ENCODE measurements at places on chromosomes 2 and 18.

GRCh38 chr2:13616059-13616458, 899.3 kb downstream of the TRIB2 start:
- no peak for DNase-seq

GRCh38 chr18:44035554-44035953, 645.1 kb upstream of the SETBP1 start:
- DNase-seq, result no peak

GRCh38 chr18:7974200-7974874, 407.2 kb downstream of the PTPRM start:
- DNase-seq, result no peak

DNA sequence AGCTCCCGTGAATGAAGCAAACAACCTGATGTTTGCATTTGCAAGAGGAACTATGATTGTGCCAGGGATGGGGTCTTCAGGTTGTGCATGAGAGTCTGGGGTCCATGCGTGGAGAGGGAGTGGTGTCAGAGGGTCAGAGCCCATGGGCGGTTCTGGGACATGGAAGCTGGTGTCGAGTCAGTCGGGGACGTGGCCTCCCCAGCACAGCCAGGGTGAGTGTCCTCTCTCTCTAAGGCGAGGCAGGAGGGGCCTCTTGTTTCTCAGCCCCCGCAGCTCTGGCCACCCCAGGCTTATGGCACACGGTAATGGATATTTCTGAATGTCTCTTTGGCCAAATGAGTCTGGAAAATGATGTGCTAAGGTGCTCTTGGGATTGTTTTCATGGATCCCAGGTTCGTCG, 118.6 kb downstream of the RTP5 start:
- no peak for DNase-seq

DNA sequence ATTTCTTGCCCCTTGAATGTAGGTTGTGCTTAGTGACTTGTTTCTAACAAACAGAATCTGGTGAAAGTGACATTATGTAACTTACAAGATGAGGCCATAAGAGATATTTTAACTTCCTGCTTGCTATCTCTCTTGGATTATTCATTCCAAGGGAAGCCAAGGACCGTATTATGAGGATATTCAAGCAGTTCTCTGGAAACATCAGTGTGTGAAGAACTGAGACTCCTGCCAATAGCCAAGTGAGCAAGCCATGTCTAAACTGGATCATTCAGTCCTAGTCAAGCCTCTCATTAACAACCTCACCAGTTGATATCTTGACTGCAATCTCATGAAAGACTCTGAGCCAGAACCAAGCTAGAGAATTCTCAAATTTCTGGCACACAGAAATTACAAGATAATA, 765.1 kb upstream of the SLC8A1 start:
- DNase-seq, result no peak

DNA sequence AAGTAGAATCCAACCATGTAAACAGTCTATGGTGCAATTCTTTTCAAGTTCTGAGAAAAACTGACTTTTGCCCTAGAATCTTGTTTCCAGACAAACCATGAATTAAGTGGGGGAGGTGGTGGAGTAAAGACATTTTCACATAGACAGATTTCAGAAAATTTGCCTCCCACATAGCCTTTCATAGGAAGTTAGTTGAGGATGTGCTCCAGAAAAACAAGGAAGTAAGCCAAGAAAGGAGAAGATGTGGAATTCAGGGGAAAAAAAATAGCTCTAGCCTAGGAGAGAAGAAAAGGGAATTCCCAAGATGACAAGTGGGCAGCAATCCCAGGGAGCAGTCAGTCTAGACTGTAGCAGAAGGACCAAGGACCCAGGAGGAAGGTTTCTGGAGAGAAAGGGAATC, 17.4 kb downstream of the RUFY4 start:
- no peak for DNase-seq

GRCh38 chr2:30208453-30208852, 22.9 kb upstream of the LBH start:
- peak; percentile 93 for DNase-seq

DNA sequence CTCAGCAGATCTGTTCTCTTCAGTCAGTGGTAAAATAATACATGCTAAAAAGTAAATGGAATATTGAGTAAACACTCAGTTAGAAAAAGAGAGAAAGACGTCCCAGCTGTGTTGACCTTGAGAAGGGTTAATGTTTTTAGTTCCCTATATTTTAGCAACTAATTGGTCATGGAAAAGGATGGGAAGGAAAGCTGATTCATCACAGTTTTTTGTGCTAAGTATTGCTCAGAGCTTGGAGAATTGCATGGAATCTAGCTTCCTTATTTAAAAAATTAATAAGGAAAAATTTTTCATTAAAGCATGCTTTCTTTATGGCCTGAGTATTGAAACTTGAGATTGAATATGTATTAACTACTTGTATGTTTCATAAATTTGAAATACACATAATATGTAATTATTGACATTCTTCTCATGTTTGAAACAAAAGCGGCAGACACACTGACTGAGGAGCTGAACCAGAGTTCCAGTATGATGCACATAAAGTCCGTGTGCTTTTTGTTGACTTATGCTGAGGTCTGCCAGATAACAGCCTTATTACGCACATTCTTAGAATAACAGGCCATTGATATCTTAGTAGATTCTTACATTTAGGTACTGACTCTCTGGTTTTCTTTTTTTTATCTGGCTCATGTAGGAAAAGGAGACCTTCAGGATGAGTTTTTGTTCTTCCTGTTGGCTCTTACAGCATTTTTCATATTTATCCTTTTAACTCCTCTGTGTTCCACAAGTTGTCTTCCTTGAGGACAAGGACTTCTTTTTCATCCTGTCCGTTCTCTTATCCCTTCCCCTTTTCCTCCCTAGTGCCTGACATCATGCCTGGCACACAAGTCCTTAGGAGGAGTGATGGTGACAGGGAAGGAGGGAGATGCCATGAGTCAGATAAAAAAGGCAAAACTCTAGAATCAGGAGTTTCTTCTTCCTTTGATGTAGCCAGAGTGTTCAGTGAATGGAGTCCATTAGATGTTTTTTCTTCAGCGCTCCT, 194.1 kb downstream of the PTPRM start:
- DNase-seq, result peak; percentile 13

GRCh38 chr2:235112365-235112764, 160.5 kb downstream of the SH3BP4 start:
- no peak for DNase-seq

DNA sequence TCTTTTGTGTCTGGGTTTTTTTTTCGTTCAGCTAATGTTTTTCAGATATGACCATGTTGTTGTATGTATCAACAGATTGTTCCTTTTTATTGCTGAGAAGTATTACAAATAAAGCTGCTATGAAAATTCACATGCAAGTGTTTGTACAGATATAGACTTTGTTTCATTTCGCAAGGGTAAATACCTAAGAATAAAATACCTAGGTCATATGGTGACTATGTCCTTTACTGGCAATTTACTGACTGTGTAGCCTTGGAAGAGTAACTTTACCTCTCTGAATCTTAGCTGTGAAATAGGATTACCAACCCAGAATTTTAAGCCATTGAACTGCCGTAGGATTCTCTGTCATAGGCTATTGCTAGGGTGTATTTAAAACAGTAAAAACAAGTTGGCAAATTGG, 19.0 kb upstream of the DNAH6 start:
- DNase-seq, result no peak

GRCh38 chr2:170842785-170843184, 26.1 kb downstream of the GAD1 start:
- no peak for DNase-seq

- no peak for DNase-seq
Measured at GRCh38 chr2:177051278-177051677, 161.3 kb upstream of the HNRNPA3 start.

- DNase-seq, result peak; percentile 87
Measured at GRCh38 chr18:51621113-51621863, 423.8 kb upstream of the MEX3C start.

DNA sequence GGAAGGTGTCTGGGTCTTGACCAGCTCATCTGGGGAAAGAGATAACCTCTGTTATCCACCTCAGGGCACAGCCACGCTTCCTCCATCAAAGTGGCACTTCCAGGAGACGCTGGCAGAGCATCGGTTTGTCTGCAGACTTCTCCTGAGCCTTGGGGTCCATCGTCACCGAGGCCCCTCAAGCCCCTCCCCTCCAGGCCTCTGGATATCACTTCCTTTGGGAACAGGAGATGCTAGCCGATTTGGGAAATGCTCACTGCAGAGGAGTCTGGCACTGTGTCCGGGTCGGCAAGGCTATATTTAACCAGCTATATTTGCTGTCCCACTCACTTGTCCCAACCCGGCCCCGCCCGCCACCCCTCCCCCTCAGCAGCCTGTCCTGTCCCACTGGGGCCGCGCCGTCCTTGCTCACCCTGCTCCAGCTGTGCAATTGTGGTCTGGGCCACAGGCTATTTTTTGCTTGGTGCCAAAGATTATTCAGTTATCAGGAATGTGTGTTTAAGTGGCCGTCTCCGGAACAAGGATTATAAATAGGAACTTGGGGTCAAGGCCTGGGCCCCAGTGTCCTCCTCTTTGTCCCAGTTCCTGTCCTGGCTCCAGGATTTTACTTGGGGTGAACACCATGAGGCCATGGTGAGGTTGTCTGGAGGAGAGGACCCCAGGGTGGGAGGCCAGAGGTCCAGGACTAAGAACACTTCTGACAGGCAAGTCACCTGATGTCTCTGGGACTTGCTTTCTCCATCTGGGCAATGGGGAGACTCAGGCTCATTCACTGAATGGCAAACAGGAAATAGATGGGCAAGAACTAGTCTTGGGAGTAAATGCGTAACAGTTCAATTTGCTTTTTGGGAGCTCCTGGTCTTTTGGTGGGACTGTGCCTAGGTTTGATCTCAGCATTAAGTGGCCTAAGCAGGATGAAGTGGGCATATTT, 263.6 kb downstream of the DYSF start:
- DNase-seq, result no peak

DNA sequence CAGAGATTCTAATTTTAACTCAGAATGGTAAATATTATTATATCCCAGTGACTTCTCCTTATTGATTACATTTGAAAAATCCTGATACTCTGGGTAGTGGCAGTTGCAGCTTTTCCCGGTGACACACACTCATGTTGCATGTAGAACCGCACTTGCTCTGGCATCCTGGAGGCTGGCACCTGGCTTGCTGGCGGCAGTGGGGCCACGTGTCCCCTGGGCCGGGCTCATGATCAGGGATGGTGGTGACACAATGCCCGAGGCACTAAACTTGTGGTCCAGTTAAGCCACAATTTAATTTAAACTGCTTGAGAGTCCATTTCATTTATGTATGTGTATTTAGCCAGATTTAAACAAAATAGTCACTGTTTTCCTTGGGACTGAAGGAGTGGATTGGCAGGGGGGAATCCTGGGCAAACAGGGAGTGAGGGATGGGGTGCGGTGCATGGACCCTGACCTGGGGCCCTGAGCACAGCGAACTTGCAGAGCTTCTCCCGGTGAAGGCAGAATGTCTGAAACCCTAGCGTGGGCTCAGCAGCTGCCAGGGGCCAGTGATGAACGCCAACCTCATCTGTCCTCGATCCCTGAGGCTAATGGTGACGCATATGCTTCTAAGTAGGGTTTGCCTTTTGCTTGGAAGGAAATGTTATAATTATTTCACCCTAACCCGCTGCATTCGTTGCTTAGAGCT, 50.0 kb downstream of the KCNG2 start:
- no peak for DNase-seq

DNA sequence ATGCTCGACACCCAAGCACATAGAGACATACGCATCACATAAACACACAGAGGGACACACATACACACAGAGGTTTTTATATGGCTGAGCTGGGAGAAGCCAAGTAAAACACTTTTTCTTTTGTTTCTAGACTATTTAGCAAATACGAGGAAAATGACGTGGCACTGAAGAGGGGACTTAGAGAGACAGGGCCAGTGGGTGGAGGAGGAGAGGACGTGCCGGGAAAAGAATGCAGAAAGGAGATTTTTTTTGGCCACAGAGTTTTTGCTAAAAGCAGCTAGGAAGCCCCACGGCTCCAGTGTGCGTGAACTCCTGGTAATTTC, 168.5 kb upstream of the KLF7 start:
- no peak for DNase-seq

- no peak for DNase-seq
Measured at GRCh38 chr18:48053881-48054816, 123.7 kb upstream of the SMAD2 start.

DNA sequence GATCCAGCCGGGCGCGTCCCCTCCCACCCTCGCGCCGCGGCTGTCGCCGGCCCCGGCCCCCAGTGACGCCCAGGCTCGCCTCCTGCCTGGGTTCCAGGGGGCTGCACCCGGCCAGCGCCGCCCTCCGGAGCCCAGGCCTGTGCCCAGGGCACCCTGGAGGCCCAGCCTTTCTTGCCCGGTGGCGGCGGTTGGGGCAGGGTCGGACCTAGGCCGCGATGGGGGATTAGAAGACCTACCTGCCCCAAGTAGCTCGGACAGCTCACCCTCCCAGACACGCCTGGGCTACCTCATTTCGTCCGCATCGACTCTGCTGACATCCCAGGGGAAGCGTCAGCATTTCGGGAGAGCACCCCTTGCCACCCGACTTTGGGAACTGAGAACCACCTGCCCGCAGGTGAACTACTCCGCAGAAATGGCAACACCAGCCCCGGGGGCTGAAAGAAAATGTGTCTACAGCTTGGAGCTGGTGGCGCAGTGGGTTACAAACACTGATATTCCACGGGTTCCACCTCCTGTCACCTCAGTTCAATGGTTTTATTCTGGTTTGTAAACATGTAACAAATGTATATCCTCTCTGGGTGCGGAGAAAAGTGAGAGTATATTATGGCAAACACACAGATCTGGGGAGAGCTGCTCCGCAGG, 834 bp upstream of the ARL4C start:
- DNase-seq, result no peak

- DNase-seq, result no peak
Measured at GRCh38 chr2:9196637-9197036, 10.0 kb upstream of the ASAP2 start.

GRCh38 chr18:2856547-2857170, 9.9 kb downstream of the EMILIN2 start:
- no peak for DNase-seq

DNA sequence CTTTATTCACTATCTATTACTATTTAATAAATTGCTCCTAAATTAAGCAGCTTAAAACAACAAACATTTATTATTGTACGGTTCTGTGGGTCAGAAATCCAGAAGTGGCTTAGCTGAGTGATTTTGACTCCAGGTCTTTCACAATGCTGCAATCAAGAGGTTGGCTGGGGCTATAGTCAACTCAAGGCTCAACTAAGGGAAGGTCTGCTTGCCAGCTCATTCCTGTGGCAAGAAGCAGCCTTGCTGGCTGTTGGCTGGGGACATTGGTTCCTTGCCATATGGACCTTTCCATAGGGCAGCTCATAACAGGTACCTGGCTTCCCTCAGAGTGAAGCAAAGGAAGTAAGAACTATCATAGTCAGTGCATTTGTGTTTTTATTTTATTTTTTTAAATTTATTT, 5.0 kb upstream of the MRPL19 start:
- DNase-seq, result no peak

DNA sequence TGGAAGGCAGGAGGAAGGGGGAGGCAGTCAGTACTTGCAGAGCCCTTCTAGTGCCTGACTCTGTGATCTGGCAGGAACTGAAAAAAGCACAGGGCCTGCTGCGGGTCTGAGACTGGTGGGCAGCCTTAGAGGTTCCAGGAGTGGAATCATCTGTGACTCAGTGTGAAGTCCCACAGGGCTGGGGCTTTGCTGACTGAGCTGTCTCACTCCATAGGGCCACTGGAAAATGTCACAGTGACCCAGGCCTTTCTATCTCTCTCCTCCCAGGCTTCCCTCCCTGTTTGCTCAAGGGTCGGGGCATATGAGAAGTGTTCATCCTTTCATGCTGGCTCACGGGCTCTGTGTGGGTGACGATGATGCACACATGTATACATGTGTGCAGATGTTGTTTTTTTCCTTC, 47.1 kb upstream of the ZFP36L2 start:
- DNase-seq, result no peak

All from NCI-H2171 treated with DMSO at 0.1 percent for 48 hours (cell line).